ENCODE measurements at places on chromosomes 1 and 21.

GRCh38 chr1:20767271-20767670 lies 19.8 kb downstream of the HP1BP3 start:
- DNase-seq, result no peak

GRCh38 chr1:28190337-28190979 lies 14.0 kb upstream of the PTAFR start:
- DNase-seq, result no peak

DNA sequence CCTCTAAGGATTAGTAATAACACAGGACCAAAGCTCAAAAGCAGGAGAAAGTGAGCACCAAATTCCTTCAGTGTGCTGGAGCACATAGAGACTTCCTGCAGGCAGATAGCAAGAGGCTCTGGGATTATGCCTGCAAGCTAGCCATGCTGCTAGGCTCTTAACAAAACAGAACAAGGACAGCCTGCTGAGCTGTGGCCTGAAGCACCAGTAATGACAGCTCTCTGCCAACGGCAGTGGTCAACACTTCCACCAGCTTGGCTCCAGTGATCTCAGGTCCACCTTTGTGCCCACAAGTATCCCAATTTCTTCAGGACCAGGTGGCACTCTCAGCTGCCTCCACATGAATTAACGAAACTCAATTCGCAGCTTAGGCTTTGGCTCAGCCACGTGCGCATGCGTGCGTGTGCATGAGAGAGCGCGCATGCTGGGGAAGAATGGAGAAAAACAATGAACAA lies 64.2 kb downstream of the SLC45A1 start:
- no peak for DNase-seq

GRCh38 chr1:197769287-197769686 lies 6.0 kb downstream of the DENND1B start:
- no peak for DNase-seq
